ENCODE measurements at places on chromosomes 7 and 10.

DNA sequence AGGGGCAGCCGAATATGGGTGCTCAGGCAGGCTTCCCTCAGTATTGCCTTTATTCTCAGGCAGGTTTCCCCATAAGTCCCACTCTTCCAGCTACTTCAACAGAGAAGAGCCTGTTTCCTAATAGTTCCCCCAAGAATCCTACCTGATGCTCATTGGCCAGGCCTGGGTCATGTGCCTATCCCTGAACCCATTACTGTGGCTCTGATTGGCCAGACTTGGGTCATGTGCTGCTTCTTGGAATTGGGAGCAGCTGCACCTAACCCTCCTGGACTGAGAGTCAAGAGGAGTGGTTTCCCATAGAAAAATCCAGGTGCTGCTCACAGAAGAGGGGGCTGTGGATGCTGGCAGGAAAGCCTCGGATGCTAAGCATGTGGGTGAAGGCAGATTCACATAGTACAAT is 21.7 kb downstream of the OPALIN start:
- no peak for DNase-seq

DNA sequence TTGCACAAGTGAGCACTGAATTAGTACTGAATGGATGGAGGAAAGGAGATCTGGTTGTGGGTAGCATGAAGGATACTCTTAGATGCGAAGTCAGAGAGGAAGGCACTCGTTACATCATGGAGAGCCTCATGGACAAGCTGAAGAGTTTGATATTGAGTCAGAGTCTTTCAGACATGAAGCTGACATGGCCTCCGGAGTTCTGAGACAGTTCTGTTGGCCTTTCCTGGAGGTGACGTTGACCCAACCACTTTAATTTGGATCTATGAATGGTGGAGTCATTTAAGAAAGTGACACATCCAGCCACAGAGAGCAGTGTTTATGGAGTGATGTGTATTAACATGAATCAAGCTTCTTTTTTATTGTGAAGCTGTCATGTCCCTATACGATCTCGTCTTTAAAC is 286.3 kb upstream of the CDC14C start:
- no peak for DNase-seq

GRCh38 chr7:46672861-46673260 is 751.8 kb upstream of the IGFBP3 start:
- DNase-seq: no peak

- DNase-seq: no peak
Observed at GRCh38 chr7:35529713-35530112, 165.2 kb downstream of the HERPUD2 start.

DNA sequence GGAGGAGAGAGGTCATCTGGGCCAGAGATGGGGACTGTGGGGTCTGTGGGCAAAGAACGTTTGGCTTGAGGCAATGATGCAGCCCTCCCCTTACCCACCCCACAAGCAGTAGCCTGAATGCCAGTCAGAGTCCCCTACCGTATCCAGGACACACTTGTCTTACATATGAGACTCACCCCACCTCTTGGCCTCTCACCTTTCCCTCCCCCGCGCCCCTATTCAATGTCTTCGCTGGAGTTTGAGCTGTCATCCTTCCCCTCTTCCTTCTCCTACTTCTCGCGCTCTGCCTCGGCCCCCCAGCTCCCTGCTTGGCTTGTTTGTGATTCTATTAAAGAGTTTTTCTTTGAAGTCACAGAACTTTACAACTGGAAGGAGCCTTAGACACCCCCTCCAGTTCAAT is 8.9 kb downstream of the PRRT4 start:
- no peak for DNase-seq
